ENCODE measurements at places on chromosomes 4 and X.

DNA sequence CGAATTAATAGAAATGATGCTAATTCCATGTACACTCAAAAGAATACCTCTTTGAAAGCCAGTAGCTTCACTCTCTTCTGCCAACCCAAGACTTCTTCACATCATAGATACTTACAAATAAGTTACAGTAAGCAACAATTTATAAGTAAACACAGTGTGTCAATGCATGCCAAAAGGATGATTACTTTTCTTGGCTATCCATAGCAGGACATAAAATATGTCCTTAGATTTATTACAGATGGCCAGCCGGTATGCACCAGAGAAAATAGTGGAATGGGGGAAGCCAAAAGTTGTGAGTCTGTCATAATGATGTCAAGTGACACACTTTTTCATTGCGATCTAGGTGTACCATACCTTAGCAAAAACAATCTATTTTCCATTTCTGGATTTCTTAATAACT, 631 bp upstream of the BMX start:
- no peak for DNase-seq

DNA sequence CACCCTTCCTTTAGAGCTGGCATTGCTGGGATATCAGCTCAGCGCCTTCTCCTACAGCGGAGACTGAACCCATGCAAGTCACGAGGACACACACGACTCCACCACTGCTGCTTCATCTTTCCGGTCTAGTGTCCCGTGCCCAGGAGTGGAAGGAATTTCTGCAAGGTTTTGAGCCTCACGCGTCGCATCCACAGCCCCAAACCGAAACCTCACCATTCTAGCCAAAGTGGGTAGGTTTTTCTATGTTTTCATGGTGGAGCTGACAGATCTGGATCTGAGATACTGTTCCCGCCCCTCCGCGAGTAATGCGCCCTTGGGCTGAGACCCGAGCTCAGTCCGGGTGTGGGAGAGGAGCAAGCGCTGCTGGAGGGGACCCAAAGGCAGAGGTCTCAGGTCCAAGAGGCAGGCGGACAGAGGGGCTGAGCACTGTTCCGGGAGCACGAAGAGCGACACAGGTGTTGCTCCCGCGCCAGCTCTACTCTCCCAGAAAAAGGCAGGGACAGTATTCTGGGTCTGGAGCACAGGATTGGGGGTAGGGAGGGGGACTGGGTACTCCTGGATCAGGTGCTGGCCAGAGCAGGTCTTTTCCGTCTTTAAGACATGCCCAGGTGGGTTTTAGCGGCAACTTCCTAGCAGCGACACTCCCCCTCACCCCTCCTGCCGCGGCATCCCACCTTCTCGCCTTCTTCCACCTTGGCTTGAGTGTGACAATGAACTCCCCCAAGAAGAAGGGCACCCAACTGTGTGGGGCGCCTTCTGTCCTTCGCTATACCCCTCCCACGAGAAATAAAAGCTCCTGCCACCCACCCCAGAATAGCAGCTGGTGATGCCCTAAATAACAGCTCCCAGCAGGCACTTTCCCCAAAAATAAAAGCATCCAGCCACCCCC, 1.8 kb downstream of the EPHA5 start:
- DNase-seq: no peak

DNA sequence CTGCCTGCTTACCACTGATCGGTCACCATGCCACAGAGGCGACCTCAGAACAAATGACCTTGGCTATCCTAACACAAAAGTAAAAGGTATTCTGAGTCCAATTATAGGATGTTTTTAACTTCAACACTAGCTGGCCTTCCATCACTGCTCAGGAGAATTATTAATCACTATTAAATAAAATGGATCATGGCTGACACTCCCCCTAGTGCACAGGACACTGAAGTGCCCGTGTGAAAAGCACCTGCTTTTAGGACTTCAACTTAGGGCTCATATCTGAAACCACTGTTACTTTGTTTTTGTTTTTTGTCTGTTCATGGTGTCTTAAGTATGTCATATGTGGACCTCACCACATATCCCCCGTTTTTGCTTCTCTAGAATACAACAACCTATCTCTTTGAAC, 33.9 kb downstream of the STX18 start:
- DNase-seq: peak; percentile 23

DNA sequence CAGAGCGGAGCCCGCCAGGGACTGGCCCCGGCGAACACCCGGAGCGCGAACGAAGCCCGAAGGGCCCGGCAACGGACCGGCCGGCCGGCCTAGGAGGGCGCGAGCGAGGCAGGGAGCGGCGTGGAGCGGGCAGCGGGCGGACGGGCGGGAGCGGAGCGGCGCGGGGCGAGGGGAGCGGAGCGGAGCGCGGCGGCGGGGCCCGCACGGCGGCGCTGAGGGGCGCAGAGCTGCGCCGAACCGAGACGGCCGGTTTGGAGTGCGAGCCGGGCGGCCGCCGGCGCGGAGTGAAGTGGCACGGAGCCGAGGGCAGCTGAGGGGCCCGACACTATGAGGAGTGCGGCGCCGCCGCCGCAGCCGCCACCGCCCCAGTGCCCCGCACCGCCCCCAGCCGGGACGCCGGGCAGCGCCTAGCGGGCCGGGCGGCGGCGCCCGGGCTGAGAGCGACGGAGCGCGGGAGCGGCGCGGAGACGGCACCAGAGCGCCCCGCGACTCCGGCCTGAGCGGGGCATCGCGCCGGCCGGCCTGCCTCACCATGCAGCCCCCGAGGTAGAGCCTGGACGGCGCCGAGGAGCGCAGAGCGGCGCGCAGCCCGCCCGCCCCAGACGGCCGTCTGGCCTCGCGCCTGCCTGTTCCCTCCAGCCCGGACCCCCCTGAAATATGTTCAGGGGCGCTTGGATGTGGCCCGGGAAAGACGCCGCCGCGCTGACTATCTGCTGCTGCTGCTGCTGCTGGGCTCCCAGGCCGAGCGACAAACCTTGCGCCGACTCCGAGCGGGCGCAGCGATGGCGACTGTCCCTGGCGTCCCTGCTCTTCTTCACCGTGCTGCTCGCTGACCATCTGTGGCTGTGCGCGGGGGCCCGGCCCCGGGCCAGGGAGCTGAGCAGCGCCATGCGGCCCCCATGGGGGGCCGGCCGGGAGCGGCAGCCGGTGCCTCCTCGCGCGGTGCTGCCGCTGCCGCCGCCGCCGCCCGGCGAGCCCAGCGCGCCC, 793 bp downstream of the NALF2 start:
- no peak for DNase-seq

DNA sequence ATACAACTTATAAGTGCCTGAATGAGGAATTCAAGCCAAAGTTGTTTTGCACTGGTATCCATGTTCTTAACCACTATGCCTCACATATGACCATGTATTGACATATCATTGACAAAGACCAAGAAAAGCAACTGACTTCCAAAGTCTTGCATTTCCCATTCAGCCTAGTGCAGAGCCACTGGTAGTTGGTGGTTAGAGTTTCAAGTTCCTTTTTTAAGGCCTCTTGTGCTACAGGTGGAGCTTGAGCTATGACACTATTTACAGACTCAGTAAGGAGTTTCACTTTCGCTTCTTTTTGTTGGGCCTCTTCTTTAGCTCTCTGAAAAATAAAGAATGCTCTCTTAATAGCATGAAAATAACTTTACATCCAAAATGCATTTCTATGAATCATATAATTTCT, 763.0 kb downstream of the DMD start:
- peak; percentile 45 for DNase-seq

GRCh38 chr4:36712013-36712412, 430.6 kb downstream of the DTHD1 start:
- no peak for DNase-seq

DNA sequence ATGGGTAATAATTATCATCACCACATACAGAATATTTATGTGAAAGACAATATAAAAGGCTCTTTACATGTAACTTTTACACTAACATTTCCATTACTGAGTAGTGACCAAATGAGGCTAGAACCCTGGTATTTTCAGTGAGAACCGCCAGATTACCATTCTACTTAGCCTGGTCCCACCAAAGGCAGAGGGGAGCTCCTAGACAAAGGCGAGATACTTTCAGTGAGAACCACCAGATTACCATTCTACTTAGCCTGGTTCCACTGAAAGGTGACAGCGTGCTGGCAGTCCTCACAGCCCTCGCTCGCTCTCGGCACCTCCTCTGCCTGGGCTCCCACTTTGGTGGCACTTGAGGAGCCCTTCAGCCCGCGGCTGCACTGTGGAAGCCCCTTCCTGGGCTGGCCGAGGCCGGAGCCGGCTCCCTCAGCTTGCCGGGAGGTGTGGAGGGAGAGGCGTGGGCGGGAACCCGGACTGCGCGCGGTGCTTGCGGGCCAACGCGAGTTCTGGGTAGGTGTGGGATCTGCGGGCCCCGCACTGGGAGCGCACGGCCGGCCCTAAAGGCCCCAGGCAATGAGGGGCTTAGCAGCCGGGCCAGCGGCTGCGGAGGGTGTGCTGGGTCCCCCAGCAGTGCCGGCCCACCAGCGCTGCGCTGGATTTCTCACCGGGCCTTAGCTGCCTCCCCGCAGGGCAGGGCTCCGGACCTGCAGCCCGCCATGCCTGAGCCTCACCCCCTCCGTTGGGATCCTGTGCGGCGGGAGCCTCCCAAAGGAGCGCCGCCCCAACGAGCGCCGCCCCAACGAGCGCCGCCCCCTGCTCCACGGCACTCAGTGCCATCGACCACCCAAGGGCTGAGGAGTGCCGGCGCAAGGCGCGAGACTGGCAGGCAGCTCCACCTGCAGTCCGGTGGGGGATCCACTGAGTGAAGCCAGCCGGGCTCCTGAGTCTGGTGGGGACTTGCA, 1276.1 kb downstream of the PCDH7 start:
- DNase-seq: no peak

DNA sequence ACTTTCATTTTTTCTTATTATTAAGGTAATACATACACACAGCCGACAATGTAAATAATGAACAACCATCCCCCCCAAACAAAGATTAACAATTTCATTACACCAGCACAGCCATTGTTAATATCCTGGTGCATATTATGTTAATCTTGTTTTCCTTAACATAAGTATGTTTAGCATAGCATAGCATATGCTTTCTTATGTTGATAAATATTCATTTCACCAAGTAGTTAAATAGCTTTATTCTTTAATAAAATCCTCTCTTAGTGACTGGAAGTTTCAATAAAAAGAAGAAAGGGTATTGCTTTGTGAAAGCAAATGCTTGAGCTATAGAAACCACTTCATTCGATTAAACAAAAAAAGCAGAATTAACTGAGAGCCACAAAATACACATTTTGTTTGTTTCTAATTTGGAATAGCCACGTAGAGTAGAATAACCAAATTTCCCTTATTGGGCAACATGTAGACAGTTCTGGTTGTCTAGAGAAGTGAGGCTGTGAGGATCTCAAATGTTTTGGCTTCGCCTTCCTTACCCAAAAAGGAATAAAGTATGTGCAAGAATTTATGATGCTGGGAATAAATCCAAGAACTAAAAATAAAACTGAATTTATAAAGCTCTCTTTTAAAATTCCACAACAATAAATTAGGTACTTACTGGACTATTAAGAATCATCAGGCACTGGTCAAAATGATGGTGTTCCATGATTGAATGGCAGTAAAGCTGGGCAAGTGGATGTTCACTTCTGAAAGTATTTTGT, 118.0 kb downstream of the PDE5A start:
- no peak for DNase-seq

DNA sequence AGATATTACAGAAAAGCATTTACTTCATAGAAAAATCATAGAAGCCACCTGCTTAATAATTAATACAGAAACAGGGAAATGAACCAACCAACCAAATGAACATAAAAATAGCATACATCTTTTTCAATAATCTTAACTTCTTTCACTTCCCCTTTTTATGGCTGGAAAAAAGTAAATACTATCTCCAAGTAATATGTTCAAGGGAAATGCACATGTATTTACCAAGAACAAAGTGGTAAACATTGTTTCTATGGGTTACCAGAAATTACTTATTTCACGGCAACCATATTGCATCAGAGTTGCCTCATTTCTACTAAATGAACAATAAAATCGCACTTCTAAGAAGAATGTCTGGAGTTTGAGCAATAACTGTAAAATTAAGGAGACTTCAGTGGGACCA, 321.3 kb downstream of the TMA16 start:
- DNase-seq: no peak

- no peak for DNase-seq
Observed at GRCh38 chr4:139625482-139625881, 40.1 kb upstream of the MGST2 start.

- no peak for DNase-seq
Observed at GRCh38 chr4:65069177-65069576, 601.1 kb downstream of the EPHA5 start.

- no peak for DNase-seq
Observed at GRCh38 chr4:155738548-155738947, 20.3 kb upstream of the GUCY1B1 start.

- peak; percentile 50 for DNase-seq
Observed at GRCh38 chrX:69163936-69164741, 1.1 kb downstream of the PJA1 start.

- DNase-seq: peak; percentile 74
Observed at GRCh38 chr4:306551-306961, 1.3 kb upstream of the ZNF732 start.

DNA sequence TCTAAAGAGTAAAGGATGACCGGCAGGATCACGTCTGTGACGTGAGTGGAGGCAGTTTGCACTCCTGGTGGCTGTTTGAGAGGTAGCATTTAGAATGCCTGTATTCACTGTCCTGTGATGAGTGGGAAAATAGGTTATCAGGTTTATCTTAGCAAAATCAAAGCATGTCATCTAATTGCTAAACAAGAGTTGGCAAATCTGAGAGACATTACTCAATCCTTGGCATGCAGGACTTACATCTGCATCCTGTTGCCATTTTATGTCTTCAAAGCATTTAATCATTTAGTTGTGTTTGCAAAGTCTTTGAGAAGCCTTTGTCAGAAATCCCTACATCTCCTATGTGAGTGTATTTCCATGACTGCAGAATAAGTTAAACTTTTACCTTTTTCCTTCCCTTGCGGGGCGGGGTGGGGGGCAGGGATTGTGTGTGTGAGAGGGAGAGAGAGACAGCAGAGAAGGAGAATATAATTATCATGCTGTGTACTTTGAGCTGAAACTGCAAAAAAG, 41.4 kb upstream of the MSANTD1 start:
- DNase-seq: peak; percentile 72

DNA sequence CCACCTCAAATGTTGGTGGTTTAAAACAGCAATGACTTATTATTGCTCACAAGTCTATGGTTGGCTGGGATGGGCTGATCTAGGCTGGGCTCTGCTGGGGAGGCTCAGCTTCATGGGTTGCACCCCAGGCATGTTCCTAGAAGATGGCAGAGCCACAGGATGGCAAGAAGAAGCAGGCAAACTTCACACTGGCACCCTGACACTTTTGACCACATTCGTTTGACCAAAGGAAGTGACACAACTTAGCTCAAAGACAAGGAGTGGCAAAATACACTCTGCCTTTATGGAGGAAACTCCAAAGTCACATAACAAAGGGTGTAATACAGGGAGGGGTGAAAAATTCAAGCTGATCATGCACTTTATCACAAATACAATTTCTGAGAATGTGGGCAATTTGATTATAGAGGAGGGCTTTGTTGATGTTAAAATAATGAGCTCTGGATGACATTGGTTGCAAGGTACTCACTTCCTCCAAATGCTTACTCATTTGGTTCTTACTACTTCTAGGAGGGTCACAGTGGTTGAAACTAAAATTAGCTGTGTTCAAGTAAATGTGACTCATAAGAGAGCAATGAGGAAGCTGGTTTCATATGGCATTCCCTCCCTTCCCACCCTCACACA, 249.2 kb upstream of the RPS6KA3 start:
- DNase-seq: peak; percentile 53

Data from hematopoietic multipotent progenitor cell treated with erythropoietin and hydrocortisone succinate and interleukin-3 and kit ligand, for 4 days (in vitro differentiated cells).